ENCODE measurements at places on chromosomes 11 and 22.

DNA sequence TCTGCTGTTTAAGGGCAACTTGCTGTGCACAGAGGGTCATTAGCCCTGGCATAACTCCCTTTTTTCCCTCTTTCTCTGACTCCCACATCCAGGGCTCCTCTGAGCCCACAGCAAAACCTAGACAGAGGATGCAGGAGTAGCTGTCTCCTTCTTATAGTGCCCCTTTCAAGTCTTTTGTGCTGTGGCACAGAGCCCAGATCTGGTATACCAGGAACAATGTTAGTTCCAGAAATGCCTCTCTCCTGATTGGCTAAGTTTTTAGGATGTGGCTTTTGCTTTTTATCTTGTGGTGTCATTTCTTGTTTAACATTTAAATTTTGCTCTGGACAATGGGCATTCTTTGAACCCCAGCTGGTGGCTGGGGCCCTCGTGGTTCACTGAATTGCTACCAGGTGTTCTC is 25.6 kb upstream of the RRM1 start:
- DNase-seq = no peak

DNA sequence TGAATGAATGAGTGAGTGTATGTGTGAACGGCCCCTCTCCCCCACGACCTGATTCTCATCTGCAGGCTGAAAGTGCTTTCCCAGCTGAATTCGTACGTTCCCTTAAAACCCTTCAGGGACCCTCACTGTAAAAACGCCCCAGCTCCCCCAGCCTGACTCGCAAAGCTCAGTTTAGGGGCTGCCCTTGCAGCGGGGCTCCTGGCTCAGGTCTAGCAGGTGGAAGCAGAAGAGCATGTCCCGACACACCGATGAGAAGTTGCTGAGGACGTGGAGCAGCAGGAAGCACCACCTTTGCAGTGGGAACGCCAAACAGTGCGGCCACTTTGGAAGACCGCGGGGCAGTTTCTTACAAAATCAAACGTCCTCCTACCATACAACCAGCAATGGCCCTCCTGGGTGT is 3.6 kb upstream of the MRPL23 start:
- DNase-seq = no peak

DNA sequence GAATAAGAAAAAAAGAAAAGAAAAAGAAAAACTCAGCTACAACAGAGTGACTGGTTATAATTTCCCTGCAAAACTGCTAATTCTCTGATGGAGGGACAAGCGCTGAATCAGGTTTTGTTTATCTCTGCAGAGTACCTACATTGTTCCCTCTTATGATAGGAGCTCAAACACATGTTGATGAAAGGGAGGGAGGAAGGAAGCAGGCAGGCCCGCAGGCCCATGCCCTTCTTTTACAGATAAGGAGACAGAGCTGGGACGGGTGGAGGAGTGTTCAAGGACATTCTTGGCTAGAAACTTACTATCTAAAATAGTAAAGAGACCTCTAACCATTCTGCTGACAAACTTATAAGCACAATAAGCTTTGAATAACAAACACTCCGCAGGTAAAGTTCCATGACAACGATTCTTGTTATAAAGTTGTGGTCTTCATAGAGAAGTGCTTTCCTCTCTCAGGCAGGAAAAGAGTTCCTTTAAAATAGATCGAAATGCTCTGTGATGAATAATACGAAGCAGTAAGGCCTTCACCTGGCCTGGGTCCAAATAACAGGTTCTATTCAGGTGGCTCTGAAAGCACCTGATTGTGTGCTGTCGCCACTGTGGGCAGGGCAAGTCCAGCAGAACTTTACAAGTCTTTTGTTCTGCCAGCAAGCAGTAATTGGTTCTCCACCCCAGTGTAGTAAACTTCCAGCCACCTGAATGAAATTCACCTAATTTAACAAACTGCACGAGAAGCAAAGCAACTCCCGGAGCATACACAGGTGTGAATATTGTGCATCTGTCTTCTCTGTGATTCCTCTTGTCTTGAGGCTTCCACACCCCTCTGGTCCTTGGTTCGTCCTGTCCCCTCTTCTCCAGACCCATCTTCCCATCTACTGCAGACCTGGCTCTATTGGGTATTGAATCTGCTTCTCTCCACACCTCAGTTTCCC is 15.3 kb upstream of the MICAL2 start:
- no peak for DNase-seq

GRCh38 chr22:25876871-25877270 is 134.9 kb downstream of the MYO18B start:
- no peak for DNase-seq

- no peak for DNase-seq
Measured at GRCh38 chr22:22940961-22941605, 53.5 kb downstream of the IGLL5 start.

GRCh38 chr22:26615830-26616435 is 1.9 kb downstream of the CRYBB1 start:
- DNase-seq = no peak

- DNase-seq = no peak
Measured at GRCh38 chr22:43237280-43237679, 50.3 kb upstream of the TTLL12 start.

GRCh38 chr11:131823772-131824171 is 453.4 kb downstream of the NTM start:
- no peak for DNase-seq

DNA sequence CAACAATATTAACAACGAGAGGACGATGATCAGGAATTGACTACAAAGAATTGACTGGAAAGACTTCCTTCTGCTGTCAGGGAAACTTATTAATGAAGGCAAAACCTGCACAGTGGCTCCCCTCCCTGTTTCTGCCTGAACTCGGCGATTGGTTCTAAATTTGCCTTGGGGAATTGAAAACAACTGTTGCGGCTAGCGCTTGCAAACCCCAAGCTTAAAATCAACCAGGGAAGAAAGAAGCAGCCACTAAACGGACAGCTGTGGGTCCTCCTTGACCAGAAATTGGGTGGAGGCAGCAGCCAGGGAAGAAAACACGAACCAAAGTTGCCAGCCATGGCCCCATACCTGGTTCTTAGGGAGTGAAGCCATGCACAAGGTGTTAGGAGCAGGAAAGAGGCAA is 383.5 kb upstream of the CADM1 start:
- DNase-seq = no peak

GRCh38 chr11:742156-742546 is 5.1 kb upstream of the TALDO1 start:
- DNase-seq = no peak

DNA sequence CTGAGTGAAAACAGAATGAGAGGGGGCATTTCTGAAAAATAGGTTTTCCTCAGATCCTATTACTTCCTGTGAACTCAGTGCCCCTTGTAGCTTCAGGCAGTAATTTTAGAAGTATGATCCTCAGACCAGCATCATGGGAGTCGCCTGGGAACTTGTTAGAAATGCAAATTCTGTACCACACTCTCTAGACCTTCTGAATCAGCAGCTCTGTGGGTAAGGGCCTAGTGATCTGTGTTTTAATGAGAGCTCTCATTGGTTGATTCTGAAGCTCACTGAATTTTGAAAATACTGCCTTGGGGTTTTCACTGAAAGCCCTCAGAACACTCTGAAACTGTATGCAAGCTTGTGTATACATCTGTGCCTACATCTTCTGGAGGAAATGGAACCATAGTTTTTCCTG is 647.2 kb upstream of the ANO5 start:
- DNase-seq = no peak

GRCh38 chr11:1234771-1235305 is 12.0 kb downstream of the MUC5B start:
- DNase-seq = no peak

DNA sequence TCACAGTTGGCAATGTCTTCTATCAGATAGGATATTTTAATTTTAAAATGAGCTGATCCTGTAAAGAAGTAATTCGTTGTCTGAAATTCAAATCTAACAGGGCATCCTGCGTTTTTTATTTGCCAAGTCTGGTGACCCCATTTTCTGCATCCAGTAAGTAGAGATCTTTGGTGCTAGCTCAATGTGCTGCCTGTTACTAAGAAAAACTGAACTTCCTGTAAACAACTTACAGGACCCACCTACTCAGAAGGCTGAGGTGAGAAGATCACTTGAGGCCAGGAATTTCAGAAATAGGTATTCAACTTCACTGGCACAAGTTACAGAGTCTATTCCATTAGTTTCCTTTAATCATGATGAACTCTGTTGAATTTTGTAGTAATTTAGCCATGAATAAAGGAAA is 4.0 kb downstream of the ARL14EP start:
- no peak for DNase-seq

- DNase-seq = no peak
Measured at GRCh38 chr11:117107701-117108590, 9.7 kb upstream of the SIK3 start.

- DNase-seq = peak; percentile 28
Measured at GRCh38 chr11:116881143-116881542, 43.7 kb upstream of the APOA1 start.

DNA sequence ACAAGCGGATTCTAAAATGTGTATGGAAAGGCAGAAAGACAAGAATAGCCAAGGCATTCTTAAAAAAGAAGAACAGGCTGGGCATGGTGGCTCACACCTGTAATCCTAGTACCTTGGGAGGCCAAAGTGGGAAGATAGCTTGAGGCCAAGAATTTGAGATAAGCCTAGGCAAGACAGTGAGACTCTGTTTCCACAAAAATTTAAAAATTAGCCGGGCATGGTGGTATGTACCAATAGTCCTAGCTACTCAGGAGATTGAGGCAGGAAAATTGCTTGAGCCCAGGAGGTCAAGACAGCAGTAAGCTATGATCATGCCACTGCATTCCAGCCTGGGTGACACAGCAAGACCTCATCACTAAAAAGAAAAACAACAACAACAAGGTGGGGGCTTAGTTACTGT is 46.0 kb upstream of the PPP2R1B start:
- no peak for DNase-seq

DNA sequence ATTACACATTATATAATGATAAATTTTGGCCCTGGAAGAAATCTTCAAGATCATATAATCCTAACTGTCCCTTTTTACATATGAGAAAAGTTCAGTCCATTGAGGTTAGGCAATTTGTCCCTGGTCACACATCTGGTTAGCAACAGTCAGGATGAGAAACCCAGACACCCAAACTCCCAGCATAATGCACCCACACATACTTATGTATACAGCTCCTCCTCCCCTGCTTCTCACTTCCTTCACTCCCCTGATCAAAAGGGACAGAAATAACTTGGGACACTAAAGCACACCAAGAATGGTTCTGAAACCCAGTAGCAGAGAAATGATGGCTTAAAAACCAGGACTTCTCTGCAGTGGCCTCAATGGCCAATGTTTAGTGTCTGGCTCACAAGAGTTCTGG is 11.1 kb downstream of the NUMA1 start:
- no peak for DNase-seq

DNA sequence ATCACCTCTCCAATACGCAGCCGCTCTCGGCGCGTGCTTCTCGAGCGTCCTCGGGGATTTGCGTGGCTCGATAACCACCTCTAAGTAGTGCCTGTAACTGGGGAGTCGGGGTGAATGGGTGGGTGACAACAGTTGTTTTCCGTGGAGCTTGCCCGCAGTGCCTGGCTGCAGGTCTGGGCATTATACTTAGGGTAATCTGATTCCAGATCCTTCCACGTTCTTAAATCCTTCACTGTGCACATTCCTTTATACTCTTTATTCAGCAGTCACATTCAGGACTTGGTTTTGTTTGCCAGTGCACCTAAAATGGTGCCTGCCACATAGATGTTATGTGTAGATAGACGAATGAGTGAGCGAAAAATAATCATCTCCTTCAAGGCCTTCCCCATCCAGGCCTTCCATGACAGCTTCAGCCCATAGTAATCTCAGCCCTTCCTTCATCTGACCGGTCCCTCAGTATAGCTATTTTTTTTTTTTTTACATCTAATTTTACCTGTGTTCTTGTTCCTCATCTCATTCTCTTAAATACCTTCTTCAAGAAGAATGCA is 602 bp downstream of the NAT10 start:
- DNase-seq = no peak

DNA sequence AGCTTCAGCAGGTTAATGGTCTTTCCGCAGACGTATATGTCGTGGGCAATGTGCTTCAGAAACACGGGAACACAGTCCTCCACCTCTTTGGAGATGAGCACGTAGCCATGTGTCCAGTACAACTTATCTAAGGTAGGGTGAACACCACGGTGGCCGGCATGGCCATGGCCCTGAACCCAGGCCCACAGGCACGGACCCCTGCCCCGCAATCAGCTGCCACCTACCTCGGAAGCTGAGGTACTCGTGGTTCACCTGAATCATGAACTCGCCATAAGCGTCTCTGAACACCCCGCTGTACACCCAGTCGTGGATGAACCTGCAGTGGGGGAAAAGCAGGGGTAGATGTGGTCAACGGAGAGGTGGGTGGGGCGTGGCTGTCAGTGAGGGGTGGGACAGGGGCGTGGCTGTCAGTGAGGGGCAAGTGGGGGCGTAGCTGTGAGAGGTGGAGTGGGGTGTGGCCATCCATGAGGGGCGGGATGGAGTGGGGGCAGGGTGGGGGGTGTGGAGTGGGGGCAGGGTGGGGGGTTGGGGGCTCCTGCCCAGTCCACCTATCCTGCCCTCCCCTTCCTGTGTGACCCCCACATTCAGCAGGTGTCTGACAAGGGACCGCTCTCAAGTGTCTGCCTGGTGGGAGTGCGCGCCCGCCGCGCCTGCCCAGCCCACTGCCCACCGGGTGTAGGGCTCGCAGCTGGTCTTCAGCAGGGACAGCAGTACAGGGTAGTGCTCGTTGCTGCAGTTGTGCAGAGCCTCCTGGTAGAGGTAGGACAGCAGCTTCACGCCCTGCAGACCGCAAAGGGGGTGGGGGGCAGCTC is 18.6 kb downstream of the TUBGCP6 start:
- no peak for DNase-seq

GRCh38 chr11:35722641-35723040 is 60.1 kb downstream of the TRIM44 start:
- DNase-seq = no peak

- DNase-seq = no peak
Measured at GRCh38 chr11:35250621-35251020, 111.7 kb downstream of the CD44 start.

DNA sequence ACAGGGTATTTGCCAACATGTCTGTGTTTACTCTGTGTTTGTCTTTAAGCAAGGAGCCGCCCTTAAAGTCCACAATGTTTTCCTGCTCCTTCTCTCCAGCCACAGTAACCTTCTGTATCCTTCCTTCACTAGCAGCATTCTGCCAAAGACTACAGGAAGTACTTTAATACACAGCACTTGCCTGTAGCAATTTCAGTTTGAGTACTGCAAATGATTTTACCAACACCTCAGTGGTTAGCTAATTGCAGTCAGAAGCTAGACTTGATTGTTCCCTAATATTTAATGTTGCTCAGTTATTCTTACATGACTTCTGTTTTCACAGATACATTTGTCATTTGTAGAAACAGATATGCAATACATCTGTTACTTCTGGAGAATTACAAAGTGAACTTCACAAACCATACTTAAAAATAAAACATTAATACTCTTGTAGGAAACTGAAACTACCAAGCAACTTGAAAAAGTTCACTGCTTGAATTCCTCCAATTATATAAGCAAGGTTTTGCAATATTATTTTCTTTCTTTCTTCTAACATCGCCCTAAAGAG is 69.1 kb downstream of the FCHSD2 start:
- no peak for DNase-seq

DNA sequence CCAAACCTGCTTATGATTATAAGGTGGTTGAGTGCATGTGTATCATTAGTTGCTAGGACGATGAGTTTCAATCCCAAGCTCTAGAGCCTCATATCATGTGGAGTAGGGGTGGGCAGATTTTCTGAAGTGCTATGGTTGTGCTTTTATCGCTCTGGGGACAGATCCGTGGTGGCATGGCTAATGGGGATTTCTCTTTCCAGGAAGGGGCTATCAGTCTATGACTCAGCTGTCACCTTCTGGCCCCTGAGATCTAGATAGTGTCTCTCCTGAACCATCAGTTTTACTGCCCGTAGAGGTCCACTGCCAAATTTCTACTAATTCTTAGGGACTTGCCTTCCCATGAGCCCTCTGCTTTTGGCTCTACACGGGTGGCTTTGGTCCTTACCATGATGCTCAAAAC is 51.8 kb downstream of the FDX1 start:
- no peak for DNase-seq

Measured in renal cortex interstitium (tissue), 15 donors.